ENCODE measurements at places on chromosomes 11 and 22.

GRCh38 chr11:58999291-58999680 lies 60.0 kb downstream of the GLYATL1 start:
- no peak for DNase-seq

DNA sequence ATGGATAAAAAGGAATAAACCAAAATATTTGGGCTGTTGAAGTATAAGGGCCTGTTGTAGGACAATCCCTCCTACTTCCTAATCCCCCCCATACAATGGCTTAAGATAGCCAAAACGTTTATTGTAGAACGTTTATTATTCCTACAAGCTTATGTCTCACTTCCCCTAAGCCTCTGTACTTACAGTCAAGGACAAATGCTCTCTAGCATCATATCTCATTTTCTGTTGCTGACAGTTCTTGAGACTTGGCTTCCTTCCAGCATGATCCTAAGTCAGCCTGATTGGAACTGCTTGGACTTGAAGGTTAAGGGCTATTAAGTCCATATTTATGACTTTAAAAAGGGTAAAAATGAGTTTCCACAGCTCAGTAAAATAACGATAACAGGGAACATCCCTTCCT lies 8.8 kb downstream of the MISFA start:
- peak; percentile 22 for DNase-seq

- DNase-seq, result no peak
These were observed at the start of gene OR52K1 for GRCh38 chr11:4482445-4482844. Gene OR52K1 (plus strand): TSS chr11:4482646. CDS start chr11:4488901, 6,255 bp downstream.

GRCh38 chr11:60625262-60625661 lies 74.2 kb upstream of the MS4A8 start:
- no peak for DNase-seq

DNA sequence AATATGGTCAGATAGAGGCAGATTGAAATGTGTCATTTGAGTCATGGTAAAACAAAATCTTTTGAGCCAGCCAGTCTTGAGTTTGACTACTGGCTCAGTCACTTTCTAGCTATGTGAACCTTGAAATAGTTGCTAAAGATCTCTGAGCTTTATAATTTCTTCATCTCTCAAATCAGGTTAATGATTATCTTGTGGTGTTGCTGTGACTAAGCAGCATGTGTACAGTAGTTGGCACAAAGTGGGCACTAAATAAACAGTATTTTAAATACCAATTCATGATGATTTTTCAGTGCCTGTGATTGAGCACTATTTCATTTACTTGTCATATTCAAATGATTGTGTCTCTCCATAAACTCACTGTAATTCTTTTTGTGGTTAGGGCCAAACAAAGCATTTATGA lies 70.8 kb downstream of the RAB38 start:
- DNase-seq, result no peak

All from osteoblast (primary cell).